ENCODE measurements at places on chromosomes 5 and 9.

GRCh38 chr9:5667391-5667790, 38.5 kb downstream of the RIC1 start:
- DNase-seq = no peak

DNA sequence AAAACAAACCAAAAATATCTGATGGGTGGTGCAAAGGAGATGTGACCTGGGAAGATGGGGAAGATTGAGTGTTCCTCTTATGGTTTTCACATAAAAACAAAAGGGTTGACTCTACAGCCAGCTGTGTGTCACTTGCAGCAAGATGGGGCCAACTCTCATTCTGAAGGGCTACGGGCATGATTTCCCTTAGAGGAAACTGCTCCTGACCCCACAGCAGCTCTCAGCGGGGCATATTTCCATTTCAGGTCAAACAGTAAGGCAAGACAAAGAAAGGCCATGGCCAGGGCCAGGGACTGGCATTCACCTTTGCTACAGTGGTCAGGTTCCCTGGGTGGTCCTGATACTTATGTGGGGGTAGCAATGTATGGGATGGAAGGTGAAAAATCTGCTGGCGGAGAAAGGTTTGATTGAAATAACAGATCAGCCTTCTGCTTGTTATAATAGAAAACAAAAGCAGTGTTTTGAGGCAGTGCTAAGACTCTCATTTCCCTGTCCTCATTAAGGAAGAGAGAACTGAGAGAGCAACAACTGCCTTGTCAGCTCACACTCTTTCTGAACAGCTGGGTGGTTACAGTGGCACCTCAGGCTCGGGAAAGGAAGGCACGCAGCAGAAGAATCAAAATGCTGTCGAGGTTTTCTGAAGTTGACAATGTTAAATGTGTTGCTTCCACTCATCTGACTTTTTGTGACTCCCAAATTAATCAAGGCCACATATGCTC, 120.7 kb upstream of the PCA3 start:
- no peak for DNase-seq

DNA sequence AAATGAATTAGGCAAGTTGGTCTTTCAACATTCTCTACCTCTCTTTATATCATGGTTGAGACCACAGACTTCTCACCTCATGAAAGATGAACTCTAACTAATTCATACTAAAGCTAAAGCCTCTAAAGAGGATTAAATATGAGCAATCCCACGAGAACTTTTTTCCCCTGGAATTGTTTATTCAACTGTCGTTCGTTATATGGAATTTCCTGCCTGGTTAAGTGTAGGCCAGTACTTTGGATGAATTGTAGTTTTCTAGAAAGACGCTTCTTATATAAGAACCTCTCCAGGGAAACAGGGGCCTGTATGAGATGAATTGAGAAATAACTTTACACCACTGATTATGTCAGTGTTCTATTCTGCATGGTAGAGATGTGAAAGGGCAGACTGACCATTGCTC, 42.9 kb downstream of the PDCD1LG2 start:
- DNase-seq = no peak

DNA sequence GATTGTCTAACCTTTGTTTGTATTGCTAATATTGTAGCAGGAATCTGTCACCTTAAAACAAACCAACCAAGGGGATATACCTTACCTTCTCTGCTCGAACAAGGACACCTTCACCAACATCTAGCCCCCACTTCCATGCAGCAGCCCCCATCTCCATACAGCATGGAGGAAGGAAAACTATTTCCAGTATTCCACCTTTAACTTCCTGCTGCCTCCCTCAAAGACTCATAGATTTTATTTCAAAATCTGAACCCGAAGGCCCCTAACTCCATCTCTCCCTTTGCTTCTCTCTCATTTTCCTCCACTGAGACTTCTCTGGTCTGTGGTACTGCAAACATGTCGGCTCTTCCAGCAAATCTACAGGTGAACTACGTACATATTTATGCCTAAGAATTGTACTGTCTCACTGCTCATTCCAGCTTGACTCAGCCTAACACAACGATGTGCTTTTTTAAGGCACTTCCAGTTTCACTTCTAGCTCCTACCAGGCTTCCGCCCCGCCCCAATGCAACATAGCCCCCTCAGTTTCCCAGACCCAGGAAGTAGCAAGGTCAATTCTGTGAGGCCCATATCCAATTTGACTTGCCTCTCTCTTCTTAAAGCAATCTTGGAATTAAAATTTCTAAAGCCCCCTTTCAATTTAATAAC, 70.7 kb upstream of the RNF38 start:
- DNase-seq = no peak

DNA sequence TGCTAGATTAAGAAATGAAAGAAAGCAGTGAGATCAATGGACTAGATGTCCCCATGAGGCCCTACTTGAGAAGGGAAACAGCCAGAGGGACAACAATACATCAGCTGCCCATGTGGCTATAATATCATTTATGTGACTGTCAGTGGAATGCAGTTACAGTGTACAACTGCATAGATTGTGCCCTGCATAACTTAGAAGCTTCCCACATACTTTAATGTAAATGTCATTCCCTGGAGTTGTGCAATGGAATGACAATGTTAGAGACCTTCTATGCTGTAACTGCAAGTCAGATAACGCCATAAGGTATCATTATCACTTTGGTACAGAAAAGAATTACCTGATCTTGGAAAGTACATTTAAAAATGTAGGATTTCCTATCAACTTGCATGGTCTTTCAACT, 67.4 kb downstream of the FBN2 start:
- no peak for DNase-seq

GRCh38 chr5:132207778-132208177, 19.9 kb downstream of the P4HA2 start:
- DNase-seq = no peak

DNA sequence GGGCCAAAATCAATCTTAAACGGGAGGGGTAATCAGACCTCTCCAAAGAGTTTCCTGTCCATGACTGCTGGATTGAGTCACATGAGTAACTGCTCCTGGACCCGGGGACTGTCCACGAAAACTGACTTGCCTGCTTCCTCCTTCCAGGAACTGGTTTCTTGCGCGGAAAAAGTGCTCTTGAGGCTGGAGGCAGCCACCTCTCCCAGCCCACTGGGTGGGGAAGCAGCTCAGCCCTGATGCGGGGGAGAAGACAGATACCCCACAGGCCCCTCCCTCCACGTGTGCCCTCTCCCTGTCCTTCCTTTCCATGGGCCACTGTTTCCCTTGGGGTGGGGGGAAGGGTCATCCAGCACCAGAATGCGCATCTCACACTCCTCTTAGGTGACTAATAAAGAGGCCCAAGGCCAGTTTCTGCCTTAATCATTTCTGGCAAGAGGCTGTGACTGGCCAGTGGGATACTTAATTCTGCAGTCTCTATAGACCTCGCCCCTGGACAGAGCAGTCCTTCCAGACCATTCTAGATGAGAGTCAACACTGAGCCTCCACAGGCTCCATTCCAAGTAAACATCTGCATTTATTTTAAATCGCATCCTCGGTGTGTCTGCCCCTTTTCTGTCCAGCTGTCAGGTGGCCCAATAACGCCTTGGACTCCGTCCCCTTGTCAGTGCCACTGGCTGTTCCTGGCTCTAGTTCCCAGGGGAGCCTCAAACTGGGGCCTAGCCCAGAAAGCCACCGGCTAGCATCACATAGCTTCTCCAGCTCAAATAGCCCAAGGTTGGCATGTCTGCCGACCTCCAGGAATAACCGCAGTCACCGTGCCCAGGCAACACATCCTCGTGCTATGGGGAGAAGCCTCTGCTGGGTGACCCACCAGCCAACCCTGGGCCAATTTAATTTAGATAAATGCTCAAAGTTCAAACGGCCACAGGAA, 12.0 kb downstream of the REXO4 start:
- no peak for DNase-seq

- no peak for DNase-seq
Observed at GRCh38 chr5:180491496-180491895, 2.7 kb upstream of the CNOT6 start.

- DNase-seq = no peak
Observed at GRCh38 chr5:62707131-62707530, 128.5 kb downstream of the LRRC70 start.

- DNase-seq = no peak
Observed at GRCh38 chr5:147040856-147041255, 162.3 kb upstream of the PPP2R2B start.

GRCh38 chr5:144484124-144484897, 313.6 kb downstream of the KCTD16 start:
- DNase-seq = no peak

DNA sequence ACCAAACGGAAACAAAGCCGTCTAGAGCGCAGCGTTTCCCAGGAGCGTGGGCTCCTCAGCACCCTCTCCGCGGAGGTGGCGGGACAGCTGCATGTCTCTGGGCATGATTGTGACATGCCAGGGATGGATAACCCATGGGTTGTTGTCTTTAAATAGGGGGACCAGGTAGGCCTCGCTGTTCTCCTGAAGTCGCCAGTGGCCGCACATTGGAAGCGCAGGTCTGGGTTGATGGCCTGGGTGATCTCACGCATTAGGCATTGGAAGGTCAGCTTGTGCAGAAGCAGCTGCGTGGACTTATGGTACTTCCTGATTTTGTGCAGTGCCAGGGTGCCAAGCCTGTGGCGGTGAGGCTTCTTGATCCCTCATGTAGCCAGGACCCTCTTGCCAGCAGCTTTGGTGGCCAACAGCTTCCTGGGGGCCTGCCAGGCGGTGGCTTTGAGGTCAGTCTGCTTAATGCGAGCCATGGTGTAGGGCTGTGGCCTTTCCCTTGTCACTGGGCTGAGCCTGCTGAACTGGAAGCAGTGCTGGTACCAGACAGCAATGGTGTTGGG, 6.3 kb upstream of the TAF11L3 start:
- no peak for DNase-seq

DNA sequence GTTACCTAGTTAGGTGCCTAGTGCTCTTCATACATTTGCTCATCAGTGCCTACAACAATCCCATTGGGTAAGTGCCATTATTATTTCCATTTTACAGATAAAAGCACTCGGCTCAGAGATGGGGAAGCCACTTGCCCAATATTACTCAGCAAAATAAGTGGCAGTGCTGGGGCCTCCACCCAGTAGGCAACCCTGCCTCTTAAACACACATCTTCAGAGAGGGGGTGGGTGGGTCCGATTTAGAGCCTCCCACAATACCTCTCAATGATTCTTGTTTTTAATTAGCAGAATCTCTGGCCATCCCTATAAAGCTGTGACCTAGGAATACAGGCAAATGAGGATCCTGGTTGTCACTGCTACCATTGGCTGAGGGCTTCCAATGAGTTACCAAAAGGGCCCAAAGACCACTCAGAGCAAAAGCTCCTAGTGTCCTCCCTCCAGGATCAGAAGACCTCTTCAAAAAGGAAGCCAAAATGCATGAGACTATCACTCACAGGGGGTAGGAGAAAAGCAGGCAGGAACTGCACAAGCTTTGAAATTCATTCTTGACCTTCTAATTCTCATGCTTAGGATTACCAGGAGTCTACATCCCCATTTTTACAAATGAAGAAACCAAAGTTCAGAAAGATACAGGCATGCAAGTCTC, 36.1 kb upstream of the UBE2D2 start:
- no peak for DNase-seq

GRCh38 chr9:114511978-114512874, 7.0 kb upstream of the WHRN start:
- DNase-seq = no peak

GRCh38 chr9:136786451-136786850, 4.7 kb upstream of the TMEM141 start:
- no peak for DNase-seq

DNA sequence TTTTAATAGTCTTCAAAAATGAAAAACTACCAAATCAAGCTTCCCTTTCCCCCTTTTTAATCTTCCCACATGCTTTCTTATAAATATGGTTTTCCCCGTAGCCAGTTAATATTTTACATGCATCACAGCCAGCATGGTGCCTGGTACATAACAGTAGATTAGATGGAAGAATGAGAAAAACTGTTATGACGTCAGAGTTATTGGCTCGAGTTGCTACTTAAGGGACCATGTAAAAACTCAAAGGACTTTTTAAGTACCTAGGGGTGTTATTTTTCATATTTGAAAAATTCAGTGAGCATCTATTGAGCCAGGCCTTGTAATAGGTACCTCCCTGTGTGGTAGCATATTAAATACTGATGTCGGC, 176.4 kb downstream of the SMARCA2 start:
- DNase-seq = no peak

GRCh38 chr5:68652534-68652965, 437.0 kb downstream of the PIK3R1 start:
- DNase-seq = no peak

DNA sequence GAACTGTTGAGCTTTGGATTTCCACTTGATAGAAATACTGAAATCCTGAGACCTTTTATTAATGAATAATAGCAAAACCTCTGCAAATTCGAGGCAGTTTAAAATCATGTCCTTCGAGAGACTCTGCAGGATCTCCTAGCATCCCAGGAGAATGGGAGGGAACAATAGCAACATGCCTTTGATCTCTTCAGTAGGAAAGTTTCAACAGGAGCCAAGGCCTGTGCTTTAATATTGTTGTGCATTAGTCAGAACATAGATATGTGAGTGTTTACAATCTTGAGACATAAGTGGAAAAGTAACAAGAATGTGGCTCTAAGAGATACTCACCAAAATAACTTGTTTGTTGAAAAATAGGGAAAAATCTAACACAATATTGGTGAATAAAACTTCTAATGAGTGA, 83.3 kb upstream of the LHFPL2 start:
- no peak for DNase-seq

Data from NCI-H2171 (cell line).